Mesenteric fat pad (tissue), 1 donor: ENCODE measurements at places on chromosomes 3 and 15.
A peak's percentile ranks its signal among the peaks of the same experiment; 100 is the strongest.

GRCh38 chr3:65251375-65251774 lies 563.6 kb upstream of the ADAMTS9 start:
- no peak for DNase-seq

GRCh38 chr3:16286161-16286560 lies 21.1 kb downstream of the OXNAD1 start:
- no peak for DNase-seq

- no peak for DNase-seq
These were observed 62.9 kb downstream of the RPLP1 start for GRCh38 chr15:69515508-69515907.

DNA sequence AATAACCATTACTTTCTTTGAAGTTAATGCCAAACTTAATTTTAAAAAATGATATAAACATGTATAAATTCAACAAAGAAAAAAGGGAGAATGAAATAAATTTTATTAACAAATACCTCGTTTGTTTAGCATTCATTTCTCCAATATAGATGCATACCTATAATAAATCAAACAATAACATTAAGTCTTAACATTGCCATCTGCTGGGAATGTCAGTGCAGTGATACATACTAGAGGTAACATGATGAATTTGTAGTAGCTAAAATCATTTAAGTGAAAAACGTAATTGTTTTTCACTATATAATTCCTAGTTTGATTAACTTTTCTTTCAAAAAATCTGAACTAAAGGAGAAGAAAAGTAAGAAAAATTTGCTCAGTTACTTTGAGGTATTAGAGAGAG lies 340.2 kb upstream of the CBLB start:
- no peak for DNase-seq

DNA sequence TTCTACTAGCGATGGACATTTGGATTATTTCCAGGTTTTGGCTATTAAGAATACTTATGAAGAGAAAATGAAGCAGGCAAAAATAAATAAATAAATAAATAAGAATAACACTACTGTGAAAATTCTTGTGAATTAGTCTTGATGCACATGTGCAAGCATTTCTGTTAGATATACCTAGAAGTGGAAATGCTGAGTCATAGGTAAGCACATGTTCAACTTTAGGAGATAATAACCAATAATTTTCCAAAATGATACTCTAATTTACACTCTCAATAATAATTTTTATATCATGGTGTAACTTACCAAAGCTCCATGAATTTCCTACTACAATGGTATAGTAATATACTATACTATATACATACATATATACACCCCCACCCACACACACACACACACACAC lies 23.4 kb downstream of the EMC4 start:
- no peak for DNase-seq

GRCh38 chr15:88813960-88814359 lies 10.7 kb downstream of the ACAN start:
- no peak for DNase-seq

- peak; percentile 24 for DNase-seq
These were observed 37.8 kb downstream of the KLF13 start for GRCh38 chr15:31364301-31365031.

DNA sequence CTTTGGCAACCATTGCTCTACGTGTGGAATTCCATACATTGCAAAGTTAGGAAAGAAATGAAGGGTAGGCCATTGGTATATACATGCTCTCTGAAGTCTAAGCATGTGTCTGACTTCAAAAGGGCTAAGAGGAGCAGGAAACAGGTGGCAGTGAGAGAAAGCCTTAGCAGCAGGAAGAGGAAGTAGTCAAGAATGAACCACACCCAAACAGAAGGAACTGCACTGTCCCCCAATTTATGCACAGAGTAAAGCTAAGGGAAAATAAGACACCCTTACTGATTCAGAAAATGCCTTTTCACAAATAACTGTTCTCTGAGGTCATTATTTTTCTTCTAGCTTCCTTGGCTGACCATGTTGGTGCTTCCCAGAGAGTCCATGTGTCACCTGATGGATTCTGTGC lies 575.4 kb downstream of the NTRK3 start:
- DNase-seq = no peak

GRCh38 chr3:54198556-54198955 lies 76.2 kb downstream of the CACNA2D3 start:
- DNase-seq = no peak

- no peak for DNase-seq
These were observed 118.8 kb downstream of the ARPP21 start for GRCh38 chr3:35757991-35758757.
